ENCODE measurements at places on chromosomes 6 and 20.

- no peak for DNase-seq
Measured at GRCh38 chr6:43091436-43091991, 15.4 kb downstream of the PTK7 start.

- DNase-seq: no peak
Measured at GRCh38 chr20:32982617-32983458, 21.4 kb downstream of the SUN5 start.

DNA sequence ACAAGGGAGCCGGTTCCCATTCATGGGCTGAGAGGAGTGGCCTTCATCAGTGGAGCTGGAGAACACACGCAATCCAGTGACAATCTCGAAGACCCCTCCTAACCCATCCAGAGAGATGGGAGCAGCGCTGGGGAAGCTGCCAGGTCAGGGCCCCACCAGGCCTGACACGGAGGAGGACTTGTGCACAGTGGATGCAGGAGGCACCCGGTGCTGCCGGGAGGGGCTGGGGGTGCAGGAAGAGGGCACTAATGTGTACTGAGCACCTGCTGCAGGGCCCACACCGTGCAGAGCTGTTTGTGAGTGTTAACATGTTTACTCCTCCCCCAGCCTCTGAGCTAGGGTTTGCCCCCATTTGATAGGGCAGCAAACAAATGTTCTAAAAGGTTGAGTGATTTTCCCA is 43.8 kb upstream of the GPR6 start:
- no peak for DNase-seq

GRCh38 chr6:127118298-127119101 is at the start of gene RSPO3:
Gene RSPO3, plus strand, starts transcription at chr6:127118671. Its CDS starts 522 bp downstream, at chr6:127119193.
- DNase-seq: no peak

DNA sequence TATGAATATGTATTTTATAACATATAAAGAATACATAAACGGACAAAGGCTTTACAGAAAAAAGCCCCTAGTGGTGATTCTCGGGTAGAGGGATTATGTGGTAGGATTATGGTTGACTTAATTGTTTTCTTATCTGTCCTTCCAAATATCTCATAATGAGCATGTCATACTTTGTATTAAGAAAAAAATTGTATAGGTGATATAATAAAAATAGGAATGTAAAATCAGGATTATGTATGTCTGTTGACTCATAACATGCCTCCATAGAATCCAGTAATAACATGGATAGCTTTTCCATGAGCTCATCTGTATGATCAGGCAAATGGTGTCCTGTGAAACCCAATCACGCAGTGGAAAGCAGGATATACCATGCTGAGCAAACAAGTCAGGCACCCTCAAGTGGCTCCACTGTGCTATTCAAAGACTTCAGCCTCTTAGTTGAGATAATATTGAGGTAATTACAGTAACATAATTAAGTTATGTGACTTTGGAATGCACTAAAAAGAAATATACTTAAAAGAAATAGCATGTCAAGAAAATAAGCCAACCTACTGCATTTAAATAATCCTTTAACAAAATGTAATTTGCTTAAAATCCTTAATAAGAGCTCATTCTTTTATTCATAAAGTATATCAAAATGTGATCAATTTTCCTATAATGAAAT is 39.6 kb upstream of the PRELID3B start:
- DNase-seq: no peak

GRCh38 chr6:19160081-19160730 is 677.0 kb upstream of the ID4 start:
- DNase-seq: no peak

DNA sequence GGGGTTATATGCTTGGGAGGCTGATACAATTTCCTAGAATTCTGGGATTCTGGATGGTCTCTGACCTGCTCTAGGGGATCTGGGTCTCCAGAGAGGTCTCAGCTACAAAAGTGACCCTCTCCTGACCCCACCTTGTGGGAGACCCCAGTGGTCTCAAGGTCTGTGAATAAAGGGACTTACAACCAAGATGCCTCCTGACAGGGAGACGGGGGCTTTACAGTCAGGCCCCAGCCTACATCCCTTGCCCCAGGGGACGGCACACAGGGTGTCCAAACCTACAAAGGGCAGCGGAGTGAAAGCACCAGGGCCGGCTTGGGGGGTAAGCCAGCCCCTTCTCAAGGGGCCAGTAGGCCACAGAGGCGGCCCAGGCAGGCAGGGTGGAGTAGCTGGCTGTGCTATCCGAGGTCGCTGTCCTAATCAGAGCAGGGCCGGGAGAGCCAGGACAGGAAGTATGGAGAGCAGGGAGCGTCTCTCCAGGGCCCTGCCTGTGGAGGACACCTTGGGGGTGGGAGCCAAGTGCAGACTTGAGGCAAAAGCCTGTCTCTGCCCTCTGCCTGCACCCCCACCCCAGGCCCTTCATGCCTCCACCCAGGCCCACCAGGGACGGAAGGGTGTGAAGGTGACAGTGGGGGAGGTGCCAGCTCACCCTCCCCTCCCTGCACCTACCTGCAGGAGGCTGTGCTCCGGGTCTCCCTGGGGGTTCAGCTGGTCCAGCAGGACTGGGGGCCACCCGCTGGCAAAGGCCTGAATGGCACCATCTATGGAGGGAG is 3.5 kb downstream of the GFRA4 start:
- DNase-seq: no peak

DNA sequence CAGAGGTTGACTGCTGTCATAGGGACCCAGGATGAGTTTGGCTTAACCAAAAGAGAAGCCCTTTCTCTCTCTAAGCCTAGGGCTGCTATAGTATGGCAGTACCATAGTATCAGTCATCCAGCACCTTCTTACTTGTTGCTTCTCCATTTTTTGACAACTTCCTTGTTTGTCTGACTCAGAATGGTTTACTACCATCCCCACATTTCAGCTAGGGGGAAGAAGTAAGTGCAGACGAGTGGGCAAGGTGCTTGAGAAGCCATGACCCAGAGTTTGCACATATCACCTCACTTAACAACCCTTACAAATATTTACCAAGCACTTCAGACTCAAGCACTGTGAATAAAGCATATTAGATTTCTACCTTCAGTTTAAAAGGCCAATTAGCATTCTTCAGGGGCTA is 289.9 kb upstream of the TSHZ2 start:
- DNase-seq: no peak
